ENCODE measurements at places on chromosomes 16 and 17. TPM values are rescaled to one million over a fixed set of nuclear protein-coding genes. Genes with fewer than 3 reads are reported as not detected.

GAST gene
- polyA plus RNA-seq = not detected

C1QTNF8 gene
- 0.30 TPM for polyA plus RNA-seq

SEPTIN1 gene
- polyA plus RNA-seq = 9.3 TPM

TP53TG3F gene
- polyA plus RNA-seq = not detected

LRRC37A gene
- polyA plus RNA-seq = 3.8 TPM

PYY gene
- polyA plus RNA-seq = not detected

DNAAF8 gene
- 2.7 TPM for polyA plus RNA-seq

ERBB2 gene
- 12.3 TPM for polyA plus RNA-seq

PRCD gene
- 4.5 TPM for polyA plus RNA-seq

SHPK gene
- polyA plus RNA-seq = 8.8 TPM
